ENCODE measurements at places on chromosomes 6 and 20.

DNA sequence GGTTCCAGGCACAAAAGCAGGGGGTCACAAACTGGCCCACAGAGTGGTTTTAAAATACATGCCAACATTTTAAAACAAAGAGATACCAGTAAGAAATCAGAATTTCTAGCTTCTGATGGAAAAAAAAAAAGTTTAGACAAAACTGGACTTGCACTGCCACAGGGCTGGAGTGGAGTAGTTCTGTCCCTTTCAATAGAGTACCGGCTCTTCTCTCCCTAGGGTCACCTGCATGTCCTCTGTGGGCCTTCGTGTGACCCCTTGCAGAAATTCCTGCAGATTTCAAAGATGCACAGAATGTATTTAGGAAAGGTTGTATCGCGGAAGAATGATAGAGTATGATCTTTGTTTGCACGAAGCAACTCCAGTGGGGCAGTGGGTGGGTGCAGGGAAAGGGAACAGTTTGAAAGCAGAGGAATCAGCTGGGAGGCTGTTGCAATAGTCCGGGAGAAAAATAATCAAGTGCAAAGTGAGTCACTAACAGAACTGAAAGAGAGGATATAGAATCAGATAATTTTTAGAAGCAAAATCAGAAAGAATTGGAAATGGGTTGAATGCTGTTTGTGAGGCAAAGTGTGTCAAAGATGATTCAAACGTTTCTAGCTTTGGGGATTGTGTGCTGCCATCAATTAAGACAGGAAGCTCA lies 97.3 kb upstream of the STXBP5 start:
- no peak for DNase-seq

DNA sequence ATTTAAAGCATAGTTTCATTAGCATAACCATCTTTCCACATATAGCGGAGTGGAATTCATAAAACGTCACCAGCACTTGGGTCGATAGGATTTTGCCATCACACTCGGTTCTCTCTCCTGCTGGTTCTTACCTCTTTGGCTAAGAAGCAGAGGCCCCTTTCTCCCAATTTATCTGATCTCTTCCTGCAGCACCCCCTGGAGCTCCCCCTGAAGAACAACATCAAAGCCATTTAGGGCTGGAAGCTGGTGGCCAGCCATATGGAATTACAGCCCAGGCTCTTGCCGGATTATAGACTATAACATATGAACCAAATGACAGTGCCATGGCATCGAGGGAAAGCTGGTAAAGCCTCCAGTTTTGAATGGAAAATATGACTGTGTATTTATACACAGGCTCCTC lies 6.4 kb upstream of the KIF6 start:
- no peak for DNase-seq

DNA sequence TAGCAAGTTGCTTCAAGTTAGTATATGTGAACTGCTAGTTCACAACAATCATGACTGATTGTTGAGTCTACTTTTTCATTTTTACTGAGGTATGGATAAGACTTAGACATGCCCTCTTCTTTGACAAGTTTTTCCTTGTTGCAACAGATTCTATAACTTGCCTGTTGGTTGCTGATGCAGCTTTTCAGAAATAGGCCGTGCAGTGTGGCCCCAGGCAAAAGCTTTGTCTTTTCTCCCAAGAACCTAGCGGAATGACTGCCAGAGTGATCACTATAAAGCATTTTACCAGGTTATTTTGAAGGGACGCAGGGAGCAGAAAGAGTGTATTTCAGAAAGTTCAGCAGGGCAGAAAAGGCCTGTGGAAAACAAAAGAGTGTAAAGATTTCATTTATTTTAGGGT lies 16.0 kb downstream of the HECA start:
- DNase-seq, result no peak

DNA sequence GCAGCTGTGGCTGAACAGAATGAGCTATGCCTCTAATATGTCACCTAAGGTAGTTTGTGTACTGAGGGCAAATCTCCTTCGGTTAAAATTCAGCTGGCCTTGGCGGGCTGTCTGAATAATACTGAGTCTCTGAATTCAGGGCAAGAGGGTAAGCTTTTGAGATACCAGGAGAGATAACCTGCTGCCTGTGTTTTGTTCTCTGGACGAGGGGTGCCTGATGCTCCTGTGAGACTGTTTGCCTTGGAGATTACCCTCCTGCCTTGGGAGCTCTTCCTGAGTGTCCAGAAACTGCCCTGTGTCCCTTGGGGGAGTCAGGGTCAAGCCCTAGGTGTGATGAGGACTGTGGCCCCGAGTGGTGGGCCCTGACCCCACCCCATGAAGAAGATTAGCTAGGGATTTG lies 282.9 kb downstream of the KIF16B start:
- peak; percentile 17 for DNase-seq

- DNase-seq, result peak; percentile 48
Measured at GRCh38 chr6:64330694-64331307, 695.2 kb downstream of the PHF3 start.

- no peak for DNase-seq
Measured at GRCh38 chr20:45445805-45446562, 23.6 kb upstream of the WFDC2 start.

DNA sequence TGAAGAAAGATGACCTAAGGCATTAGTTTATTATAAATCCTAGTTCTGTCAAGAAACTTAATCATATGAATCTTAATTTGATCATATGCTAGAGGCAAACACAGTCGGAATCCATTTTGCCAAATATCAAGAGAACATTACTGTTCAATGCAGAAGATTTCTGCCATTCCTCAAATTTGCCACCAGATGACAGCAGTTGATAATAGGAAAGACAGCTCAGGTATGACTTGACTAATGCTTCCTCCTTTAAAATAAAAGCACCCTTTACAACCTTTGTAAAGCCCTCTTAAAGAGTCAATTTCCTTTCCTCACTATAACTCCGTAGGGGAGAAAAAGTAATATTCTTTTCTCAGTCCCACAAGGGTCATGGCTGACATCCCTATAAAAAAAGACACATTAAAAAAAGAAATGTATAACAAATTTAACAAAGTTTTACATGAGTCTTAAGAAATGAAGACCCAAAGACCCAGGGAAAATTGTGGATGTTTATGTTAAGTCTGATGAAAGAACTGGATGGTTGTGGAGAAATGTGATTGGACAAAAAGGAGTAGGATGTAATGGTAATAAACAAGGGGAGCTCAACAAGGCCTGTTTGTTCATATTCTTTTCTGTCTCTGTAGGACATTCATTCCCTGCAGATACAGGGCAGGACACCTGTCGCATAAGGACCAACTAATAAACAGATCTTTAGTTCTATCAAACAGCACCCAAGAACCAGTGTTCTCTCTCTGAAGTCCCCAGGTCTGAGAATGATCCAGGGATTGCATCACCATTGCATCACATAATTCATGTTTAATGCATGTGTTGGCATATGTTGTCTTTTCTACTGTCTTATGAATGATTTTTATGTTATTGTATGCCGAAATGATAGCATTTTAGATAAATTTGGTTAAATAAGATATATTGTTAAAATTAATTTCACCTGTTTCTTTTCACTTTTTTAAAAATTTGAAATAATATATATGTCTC lies 23.0 kb upstream of the IL17A start:
- DNase-seq, result no peak

GRCh38 chr20:62999580-62999979 lies 7.2 kb downstream of the BHLHE23 start:
- no peak for DNase-seq

- DNase-seq, result no peak
Measured at GRCh38 chr20:38987777-38988176, 25.6 kb downstream of the DHX35 start.

GRCh38 chr20:36270744-36271638 lies 34.7 kb downstream of the AAR2 start:
- DNase-seq, result no peak

DNA sequence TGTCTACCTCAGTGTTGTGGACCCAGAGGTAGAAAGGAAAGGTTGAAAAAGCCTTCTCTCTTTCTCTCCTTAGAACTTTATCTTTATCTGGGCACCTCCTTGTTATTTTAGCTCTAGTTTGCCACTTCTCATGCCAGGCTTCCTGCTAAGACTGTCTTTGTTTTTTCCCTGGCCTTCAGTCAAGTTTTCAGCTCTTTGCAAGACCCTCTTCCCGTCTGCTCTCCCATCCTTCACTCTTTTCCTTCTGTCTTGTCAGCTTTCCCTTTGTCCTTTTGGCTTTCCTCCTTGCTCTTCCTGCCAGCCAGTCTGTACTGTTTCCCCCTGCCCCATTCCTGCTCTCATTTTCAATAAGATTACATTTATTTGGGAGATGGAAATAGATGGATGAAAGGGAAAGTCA lies 86.8 kb upstream of the CCN6 start:
- no peak for DNase-seq

- DNase-seq, result no peak
Measured at GRCh38 chr6:133046576-133046975, 194.6 kb upstream of the EYA4 start.

DNA sequence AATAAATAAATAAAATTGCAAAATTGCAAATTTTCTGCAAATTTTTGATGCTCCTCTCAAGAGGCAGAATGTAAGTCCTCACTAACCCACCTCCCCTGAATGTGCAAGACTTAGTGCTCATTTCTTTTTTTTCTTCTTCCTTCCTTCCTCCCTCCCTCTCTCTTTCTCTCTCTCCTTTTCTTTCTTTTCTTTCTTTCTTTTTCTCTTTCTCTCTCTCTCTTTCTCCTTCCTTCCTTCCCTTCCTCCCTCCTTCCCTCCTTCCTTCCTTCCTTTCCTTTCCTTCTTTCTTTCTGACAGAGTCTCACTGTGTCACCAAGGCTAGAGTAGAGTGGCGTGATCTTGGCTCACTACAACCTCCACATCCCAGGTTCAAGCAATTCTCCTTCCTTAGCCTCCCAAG lies 60.1 kb downstream of the ZNF217 start:
- no peak for DNase-seq

- DNase-seq, result no peak
Measured at GRCh38 chr6:37502703-37503291, 3.1 kb upstream of the CCDC167 start.

GRCh38 chr6:150499882-150500312 lies 99.8 kb upstream of the PLEKHG1 start:
- DNase-seq, result no peak

DNA sequence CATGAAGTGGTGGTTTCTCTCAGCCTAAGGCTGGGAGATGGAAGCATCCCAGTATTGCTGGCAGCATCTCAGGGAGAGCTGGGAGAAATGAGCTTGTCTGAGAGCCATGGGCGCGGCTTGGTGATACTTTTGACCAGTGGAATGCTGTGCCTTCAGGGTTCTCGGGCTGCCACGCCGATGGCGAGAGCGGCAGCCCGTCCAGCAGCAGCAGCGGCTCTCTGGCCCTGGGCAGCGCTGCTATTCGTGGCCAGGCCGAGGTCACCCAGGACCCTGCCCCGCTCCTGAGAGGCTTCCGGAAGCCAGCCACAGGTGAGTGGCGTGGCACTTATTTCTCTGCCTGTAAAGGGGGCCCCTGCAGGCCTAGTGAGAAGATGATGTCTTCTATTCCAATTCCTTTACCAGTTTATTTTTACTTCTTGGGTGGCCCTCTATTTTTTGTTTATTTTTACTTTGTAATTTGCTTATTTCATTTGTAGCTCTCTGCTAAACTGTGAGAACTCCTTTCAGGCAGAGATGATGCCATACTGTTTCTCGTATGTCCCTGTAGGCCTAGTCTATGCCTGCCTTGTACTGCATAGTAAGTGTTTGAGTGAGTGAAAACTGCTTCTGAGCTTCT lies 71.7 kb downstream of the ASXL1 start:
- no peak for DNase-seq

DNA sequence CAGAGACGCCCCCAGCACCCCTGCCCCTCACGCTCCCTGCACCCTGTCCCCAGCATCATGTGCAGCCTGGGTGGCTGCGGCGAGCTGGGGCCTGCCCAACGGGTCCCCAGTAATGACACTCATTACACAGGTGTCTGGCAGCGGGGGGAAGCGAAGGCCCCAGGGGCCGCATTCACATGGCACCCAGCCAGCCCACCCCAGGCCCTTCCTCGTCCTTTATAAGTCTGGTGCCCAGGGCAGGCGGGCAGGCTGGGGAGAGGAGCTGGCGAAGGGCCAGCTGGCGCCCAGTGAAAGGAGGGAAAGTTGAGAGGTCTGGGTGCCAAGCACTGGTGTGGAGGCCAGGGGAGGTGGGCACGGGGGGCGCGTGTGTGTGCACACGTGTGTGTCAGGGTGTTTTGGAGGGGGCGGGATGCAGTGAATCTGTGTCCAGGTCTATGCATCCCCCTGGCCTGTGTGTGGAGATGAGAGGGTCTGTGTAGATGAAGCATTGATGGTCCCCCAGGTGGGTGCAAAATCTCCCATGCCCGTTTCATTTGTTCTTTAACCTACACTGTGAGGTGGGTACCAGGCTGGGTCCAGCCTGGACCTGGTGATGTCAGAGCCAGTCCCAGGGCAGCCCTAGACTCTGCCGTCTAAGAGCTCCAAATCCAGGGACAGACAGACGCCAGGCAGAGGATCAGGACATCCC lies 105.3 kb downstream of the CEBPB start:
- DNase-seq, result no peak

DNA sequence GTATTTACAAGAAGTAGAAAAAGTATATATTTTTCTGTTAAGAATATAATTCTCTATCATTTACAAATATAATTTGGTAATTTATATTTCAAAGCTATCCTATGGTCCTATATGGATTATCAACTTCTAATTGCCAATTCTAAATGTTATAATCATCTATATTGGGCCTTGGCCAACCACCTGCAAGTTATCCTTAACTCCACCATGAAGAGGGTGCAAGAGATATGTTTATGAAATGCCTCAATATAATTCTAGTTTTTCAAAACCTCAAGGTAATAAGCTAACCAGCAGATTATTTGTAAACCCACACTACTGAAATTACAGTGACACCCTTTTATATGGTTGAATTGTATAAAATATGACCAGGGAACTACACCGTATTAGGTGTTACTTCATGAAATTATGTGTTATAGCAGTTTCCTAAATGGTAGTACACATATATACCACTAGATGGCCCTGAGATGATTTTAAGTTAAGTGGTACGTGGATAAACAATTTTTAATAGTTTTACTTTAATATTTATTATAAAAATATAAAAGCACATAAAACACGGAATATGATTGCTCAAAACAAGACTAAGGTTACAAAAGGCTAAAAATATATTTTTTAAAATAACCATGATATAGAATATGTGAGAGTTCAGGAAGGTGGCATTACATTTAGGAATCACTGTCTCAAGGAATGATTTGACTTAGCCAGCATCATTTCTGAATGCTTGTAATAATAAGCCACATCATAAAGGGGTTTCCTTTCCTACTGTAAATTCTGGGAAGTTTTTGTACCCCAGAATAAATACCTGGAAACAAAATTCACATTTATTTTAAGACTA lies 9.8 kb upstream of the PNISR start:
- no peak for DNase-seq

DNA sequence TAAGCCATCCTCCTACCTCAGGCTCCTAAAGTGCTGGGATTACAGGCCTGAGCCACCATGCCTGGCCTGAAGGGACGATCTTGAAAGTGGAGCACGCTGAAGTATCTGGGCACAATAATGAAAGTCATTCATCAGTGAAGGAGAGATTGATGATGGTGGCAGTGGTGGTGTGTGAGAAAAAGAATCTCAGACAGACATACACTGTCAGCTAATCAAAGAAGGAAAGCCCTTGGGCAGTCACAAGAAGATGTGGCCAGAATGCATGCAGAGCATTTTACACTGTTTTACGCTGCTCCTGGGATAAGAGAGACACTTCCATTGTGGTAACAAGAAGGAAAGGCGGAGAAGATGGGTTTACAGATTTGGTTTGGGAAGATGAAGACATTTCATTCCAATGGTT lies 20.4 kb upstream of the BMP6 start:
- no peak for DNase-seq

- DNase-seq, result no peak
Measured at GRCh38 chr20:41038878-41039404, 10.3 kb downstream of the TOP1 start.

- peak; percentile 43 for DNase-seq
Measured at GRCh38 chr20:46990596-46991104, 96.0 kb downstream of the EYA2 start.

- DNase-seq, result no peak
Measured at GRCh38 chr6:143443096-143443495, 7.4 kb downstream of the ADAT2 start.

Data from neuronal stem cell (in vitro differentiated cells).